Stimulated activated naive CD4-positive, alpha-beta T cell (primary cell): ENCODE measurements at places on chromosomes 13 and 19.

DNA sequence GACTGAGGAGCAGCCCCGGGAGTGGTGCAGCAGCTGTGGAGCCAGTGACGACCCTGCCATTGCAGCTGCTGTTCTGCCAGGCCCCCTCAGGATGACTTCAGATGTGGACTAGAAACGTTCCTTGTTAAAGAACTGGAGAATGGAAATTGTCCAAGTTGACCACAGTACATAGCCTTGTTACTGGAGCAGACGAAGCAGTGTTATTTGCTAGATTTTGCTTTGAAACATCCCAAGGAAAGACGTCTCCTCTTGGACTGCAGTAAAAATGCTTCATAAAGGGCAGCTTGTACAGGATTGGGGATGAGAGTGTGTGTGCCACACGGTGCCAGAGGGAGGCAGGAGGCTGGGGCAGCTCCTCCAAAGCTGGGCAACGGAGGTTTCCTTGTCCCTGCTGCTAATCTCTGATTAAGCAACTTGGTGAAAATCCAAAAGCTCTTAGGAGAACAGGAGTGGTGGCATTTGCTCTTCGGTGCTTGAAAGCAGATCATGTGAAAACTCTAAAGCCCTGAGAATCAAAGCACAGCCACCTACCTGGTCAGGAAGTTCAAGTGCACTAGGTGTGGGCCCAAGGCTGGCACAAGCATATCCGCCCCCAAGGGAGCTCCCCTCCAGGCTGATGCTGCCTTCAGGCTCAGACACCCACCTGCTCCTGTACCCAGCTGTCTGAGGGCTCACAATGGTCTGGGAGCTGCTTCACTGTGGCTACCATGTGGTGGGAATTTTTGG lies 34.5 kb downstream of the SHISA2 start:
- peak; percentile 14 for DNase-seq

- DNase-seq = no peak
These were observed 20.4 kb upstream of the ZNF91 start for GRCh38 chr19:23415561-23416191.

- no peak for DNase-seq
These were observed 59.4 kb downstream of the SLC10A2 start for GRCh38 chr13:103006641-103007426.

GRCh38 chr13:107210723-107211030 lies 642.7 kb upstream of the ARGLU1 start:
- no peak for DNase-seq

DNA sequence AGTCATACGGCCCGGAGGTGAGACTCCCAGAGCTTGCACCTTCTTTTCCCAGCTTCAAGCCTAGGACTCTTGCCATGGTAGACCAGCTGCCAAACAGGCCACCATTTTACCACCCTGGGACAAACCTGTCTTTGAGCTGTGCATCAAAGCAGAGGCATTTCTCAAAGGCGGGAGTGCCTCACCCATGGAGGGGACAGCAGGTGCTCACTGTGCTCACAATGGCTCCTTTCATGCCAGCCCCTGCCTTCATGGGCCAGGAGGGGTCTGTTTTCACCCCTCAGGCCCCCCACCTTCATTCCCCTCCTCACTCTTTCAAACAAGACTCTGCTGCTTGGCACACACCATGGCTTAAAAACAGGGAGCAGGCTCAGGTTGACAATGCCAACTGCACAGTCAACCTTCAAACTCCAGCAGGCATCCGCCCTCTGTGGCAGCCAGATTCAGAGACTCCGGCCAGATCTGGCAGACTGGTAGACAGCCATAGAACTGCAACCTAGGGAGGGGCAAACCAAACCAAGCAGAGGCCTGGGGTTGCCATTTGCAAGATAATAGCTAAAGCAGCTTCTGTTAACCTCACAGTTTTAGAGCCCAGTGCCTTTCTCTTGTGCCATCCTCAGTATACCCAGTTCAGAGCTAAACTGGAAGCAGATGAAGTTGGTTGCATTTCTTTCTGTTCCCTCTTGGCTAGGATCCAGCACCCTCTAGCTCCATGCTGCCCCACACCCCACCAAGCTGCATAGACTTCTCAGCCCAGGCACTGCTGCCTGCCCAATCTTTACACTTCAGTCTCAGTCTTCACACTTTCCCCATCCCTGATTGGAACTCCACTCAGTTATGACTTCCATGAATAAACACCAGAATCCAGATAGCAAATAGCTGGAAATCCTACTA lies 93.9 kb upstream of the SPATA13 start:
- no peak for DNase-seq

DNA sequence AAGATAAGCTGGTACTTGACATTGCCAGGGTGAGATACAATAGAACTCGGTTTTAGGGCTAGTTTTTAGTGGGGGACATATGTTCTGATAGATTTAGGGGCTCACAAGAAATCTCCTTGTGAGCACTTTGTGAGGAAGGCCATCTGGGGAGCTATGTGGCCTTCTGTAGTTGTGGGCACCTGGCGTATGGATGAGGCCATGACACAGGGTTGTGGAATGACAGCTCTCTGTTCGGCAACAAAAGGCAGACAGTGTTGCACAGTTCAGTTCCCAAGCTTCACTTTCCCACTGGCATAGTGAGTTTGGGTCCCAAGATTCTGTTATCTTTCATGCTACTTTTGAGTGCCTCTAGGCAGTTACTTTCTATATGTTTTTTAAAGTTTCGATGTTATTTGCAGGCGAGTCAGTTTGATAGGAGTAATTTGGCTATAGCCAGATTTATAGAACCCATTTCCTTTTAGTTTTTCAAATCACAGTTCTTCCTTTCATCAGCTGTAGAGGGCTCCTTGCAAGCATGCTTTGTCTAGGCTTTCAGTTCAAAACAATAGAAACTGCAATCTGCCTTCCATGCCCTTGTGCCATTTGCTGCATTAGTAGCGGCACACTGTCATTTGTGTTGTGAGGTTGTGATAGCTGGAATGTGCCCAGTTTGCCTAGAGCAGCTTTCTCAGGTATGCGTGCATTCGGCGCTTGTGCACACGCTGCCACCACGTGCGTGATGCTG lies 70.6 kb upstream of the TEX29 start:
- no peak for DNase-seq

DNA sequence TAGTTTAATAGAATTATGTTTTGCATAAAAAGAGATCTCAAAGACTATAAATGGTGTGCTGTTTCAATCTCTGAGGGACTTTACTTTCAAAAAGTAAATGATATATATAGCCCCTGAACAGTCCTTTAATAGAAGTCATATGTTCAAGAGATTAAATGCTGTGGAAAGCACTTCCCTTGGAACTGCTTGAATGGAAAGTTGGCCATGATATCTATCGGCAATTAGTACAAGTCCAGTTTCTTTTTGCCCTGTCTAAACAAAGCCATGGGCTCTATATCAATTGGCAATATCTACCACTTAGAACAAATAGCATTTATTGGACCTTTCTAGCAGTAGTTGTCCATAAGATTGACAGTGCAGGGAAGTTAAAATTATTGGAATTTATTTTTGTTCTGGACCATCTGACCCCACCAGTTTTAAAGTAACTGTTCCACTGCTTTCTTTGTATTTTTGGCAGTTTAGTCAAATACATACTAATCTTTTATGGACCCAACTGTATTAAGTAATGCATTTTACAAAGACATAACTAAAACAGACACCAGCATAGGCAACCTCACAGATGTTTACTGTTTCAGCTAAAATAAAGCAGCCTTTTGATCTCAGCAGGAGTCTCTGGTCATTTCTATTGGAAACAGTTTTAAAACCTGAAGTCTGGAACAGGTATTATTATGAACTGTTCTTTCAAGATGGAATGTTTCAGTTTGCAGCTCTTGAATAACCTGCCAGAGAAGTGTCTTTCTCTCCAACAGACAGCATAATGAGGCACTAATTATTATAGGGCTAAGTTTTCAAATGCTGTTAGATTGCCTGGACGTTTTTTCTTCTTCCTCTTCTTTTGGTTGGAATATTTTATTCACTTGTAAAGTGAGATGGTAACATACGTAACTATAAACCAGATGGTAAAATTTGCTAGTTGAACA lies 282.6 kb downstream of the DCLK1 start:
- no peak for DNase-seq

GRCh38 chr19:46426506-46427162 lies 2.1 kb downstream of the PNMA8C start:
- DNase-seq = no peak

DNA sequence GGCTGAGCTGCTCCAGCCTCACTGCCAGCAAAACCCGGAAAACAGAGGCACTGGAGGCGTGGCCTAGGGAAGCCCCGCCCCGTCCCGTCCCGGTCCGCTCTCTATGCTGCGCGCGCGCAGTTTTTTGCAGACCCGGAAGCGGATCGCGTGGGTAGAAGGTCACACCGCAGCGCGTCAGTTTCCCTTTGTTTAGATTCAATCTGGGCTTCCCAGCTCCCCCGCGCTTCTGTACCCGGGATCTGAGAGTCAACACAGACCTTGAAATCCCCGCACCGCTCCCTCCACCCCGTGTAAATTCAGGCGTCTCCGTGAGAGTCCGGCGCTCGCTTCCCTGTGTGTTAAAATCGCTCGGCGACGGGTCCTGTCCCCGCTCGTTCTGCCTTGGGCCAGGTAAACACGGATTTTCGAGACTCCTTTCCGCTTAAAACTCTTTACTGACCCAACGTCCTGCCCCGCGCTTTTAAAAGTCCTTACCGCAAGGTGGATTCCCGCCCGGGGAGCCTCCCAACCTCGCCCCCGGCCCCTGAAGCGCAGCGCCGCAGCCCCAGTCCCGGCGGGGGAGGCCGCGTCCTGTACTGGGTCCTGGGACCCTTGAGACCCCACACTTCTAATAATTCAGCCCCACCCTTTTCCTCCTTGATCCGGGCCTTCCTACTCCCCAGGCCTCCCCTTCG lies at the start of gene ZNF610:
Gene ZNF610 (plus strand): TSS at position 127 of the 674 bp plus-strand sequence. CDS start 12,930 bp downstream, outside the sequence.
- DNase-seq = peak; percentile 64

DNA sequence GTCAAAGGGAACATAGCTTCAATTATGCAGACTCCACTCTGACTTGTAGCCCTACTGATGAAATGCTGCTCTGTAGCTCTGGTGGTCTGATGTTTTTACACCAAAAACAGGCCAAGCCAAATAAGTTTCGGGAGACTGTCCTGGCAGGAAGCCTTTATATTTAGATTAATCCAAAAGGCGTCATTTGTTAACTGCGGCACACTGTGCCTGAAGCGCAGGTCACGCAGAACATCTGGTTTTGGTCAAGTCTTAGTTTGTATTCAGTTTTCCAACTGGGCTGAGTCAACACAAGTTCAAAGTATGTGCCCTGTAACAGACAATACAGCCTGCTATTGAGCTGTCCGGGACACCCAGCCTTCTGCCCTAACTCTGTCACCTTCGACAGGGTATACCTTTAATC lies 154.6 kb upstream of the IPO5 start:
- DNase-seq = no peak

DNA sequence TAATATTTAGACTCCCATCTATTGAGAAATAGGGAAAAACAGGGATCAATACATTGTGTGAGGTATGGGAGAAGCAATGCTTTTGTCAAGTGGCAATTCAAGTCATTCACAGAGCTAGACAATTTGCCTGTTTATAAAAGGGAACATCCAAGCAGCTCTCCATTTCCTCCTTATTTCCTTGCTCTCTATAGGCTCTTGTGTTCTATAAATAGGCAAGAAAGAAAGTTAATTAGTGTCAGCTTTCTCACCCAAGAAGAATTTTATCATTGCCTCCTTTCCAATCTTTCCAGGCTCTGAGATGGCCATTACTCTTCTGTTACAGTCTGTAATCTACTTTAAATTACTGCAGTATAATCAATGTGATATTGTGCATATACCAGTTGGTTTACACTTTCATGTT lies 199.9 kb downstream of the LHFPL6 start:
- DNase-seq = no peak

- DNase-seq = no peak
These were observed 400.0 kb upstream of the TSHZ3 start for GRCh38 chr19:31749231-31749630.

DNA sequence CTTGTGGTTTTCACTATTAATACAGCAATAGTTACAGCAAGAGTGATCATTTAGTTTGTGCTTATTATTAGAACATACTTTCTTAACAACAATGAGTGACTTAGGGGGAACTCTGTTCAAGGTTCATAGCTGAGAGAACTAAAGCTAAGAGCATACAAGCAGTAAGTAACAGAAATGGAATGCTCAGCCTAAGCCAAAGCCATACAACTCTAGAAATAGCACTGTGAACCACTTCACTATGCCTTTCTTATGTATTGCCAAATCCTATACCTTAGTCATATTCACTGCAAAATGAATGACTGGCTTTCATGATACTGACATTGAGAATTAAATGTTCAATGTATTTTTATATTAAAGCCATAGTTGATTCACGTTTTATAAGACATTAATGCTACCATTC lies 599.7 kb upstream of the SLITRK1 start:
- DNase-seq = no peak

GRCh38 chr19:16561382-16561781 lies 10.8 kb downstream of the SLC35E1 start:
- no peak for DNase-seq

GRCh38 chr13:21616880-21617279 lies 12.9 kb upstream of the MICU2 start:
- DNase-seq = no peak

GRCh38 chr13:65468628-65469027 lies 1761.5 kb downstream of the PCDH9 start:
- no peak for DNase-seq
